ENCODE measurements at places on chromosomes 3 and 15.
A peak's percentile ranks its signal among the peaks of the same experiment; 100 is the strongest.

- no peak for DNase-seq
These were observed 551.5 kb upstream of the AGTR1 start for GRCh38 chr3:148146241-148146640.

- DNase-seq, result no peak
These were observed 39.6 kb upstream of the IP6K2 start for GRCh38 chr3:48756640-48757039.

DNA sequence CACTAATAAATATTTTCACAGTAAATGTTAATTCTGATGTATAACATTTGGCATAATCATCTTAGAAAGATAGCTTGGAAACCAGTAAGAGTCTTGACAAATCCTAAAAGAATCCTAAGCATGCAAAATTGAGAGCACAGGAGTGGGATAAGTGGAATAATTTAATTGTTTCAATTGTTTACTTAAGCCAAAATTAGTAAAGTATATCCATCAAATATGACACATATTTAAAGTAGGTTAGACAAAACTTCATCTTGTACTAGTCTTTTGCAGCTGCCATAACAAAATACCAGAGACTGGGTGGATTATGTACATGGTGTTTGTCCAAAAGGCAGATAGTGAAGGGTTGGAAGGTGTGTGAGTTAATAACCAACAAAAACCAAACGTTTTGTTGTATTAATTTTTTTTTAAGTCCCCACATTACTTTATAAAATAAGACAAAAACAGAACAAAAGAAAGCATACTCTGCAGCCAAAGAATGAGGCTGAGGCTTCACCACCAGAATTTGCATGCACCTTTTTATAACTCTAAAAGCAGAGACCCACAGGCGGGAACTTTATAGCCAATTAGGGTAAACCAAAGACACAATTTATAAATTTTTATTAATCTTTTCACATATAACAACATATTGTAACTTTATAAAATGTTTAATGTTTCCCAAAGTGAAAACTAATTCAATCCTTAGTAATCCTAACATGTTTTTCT lies 41.9 kb upstream of the CD200R1L start:
- no peak for DNase-seq

DNA sequence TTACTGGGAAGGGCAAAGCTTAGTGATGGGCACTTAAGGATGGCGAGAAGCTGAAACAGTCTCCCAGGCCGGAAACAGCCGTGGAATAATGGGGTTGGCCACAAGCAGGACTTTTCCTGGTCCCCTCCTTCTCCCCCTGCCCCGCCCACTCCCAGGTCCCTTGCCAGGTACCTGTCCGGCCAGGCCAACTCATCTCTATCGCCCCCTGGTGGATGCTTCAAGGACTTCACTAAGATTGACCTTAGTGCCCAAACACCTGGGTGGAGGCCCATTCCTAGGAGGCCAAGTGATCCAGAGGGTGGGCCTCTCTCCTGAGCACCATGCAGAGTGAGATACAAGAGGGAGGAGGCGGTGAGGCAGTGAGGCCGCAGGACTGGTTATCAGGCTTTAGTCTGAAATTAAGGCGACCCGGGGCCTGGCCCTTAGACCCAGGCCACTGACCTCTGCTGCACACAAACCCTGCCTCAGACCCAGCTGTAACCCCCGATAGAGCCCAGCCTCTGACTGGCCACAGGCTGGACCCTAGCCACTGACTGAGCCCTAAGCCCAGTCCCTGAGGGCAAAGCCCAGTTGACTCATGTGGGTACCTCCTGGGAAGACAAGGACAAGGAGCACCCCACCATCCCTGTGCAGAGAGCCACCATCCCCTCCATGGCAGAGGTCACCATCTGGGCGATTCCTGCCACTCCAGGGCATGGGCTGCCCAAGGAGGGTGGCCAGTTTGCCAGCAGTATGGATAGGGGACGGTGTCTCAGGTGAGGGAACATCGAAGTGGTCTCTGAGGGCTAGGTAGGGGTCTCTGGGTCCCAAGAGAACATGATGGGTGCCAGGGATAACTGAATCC lies 37.6 kb downstream of the VIPR1 start:
- no peak for DNase-seq

- DNase-seq, result no peak
These were observed 96.8 kb downstream of the DUT start for GRCh38 chr15:48427960-48428547.

- peak; percentile 73 for DNase-seq
These were observed 27.8 kb upstream of the POLG start for GRCh38 chr15:89362203-89363101.

- DNase-seq, result no peak
These were observed 351.9 kb downstream of the LSAMP start for GRCh38 chr3:116093374-116093773.

- DNase-seq, result no peak
These were observed 9.2 kb upstream of the SIN3A start for GRCh38 chr15:75460646-75461045.

Data from mesenteric fat pad (tissue), 1 donor.